ENCODE measurements at places on chromosomes 16 and 17.

DNA sequence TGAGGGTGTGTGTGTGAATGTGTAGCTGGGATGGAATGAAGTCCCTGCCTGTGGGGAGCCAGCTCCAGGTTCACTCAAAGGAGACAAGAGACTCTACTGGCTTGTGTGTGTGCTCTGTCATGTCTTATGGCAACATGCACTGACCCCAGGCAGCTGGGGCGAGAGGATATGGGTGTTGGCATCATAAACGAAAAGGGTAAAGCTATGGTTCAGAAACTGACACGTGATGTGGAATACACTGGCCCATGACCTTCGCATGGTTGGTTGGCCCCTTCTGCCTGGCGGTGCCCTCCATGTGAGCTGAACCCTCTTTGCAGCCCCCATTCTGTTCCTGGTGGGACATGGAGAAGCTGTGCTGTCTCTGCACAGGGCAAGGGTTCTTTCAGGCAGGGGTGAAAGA is 21.9 kb downstream of the ZNF750 start:
- no peak for DNase-seq

DNA sequence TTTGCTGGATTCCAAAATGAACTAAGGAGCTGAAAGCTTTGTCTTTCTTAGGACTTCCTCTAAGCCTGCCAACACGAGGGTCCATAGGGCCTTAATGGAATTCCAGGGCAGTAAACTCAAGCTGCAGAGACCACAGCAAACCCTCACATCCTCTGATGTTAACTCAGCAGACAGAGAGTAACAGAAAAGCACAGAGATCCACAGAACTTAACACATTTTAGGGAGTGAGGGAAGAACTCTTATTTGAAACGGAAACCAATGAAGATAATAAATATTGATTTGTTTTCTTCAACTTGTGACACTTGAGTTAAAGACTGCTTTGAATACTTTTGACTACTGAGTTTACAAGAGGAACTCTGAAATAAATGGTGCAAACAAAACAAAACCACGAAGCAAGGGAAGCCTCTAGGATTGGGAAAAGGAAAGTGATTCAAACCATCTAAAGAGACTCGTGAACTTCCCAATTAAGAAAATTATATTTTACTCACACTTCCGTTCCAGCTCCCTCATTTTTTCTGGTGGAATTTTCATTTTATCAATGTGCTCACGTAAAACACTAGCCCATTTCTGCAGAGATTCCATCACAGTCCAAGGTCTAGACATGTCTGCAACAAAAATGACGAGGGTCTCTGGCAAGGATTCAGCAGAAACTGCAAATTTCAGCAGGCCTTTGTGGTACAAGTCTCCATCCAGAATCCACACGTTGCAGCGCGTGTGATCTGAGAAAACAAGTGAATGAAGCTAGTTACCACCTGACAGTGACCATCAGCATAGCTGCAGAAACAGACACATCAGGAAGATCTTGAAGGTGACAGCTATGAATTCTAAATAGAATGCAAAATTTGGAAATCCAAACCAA is 9.2 kb downstream of the DYNC1LI2 start:
- DNase-seq: no peak

DNA sequence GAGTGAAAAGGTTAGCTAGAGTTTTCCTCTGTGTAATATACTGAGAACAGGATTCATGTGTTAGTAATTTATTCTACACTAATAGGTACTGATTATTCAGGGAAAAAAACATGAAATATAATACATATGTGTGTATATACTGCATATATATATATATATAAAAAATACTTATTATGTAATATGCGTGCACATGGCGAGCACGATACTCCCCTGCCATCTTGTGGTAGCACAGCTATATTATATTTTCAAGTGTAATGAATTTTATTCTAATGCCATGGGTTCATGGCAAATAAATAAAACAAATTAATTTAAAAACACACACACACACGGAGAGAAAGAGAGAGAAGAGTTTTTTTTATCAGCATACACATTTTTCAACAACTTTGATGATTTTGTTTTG is 460.6 kb downstream of the KCNJ2 start:
- DNase-seq: no peak

DNA sequence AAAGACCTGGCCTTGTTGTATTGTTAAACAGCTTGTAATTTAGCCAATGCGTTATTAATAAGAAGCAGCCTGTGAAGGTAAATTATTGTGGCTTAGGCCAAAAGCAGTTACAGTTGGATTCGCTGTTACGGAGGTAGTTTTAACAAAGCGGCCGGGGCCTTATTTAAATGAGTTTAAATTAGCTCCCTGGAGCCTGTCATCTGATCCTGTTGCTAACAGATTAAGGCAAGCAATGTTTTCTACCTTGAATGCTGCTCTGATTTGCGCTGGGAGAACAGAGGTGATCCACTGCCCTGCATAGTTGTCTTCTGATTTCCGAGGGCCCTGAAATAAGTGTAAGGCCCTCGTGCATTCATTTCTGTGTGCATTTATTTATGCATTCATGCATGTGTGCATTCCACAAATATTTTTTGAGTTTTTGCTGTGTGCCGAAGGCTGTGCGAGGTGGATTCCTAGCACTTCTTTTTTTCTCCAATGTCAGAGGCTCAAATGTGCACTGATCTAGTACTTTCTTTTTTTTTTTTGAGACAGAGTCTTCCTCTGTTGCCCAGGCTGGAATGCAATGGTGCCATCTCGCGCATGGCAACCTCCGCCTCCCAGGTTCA is 10.9 kb downstream of the SEC14L5 start:
- no peak for DNase-seq

DNA sequence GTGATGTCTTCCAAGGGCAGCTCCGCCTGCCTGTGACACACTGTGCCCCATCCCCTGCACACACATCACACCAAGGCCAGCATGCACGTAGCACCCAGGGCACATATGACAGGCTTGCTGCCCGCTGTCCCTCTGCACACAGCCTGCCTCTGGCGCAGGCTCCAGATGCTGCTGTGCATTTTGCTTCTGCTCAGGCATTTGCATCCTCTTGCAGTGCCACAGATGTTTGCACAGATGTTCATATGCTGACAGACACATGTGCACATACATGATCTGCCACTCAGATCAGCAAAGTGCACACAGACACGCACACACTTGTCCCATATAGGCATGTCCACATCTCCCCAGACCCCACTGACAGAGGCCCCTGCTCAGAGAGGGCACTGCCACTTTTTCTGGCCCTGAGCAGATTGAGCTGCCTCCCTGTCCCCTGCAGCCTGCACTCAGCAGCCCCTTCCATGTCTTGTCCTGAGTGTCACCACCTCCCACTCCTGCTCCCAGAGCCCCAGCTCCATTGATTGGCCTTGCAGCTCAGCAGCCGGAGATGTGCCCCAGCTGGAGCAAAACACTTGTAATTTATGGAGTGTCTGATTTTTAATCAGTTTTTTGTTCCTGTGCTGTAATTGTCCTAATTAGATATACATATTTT is 115.1 kb upstream of the RPL38 start:
- DNase-seq: no peak

DNA sequence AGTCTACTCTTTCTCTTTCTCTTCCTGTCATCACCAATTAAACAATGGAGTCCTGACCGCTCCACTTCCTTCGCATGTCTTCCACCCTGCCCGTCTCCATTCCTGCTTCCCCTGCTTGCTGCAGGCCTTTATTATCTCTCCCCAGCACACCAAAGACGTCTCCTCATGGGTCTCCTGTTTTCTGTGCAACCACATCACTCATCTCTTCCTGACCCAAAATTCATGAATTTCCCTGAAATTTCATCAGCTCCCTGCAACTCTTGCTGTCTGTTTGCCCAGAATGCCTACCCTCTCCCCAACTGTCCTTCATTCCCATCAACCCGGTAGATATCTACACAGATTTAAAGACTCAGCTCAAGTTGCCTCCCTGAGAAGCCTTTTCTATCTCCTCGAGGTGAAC is 76.7 kb upstream of the ALOX12 start:
- no peak for DNase-seq

GRCh38 chr17:68200689-68201417 is 47.0 kb upstream of the AMZ2 start:
- no peak for DNase-seq

GRCh38 chr17:29566473-29567303 is at the start of gene ABHD15:
TSS of gene ABHD15 (minus strand) at chr17:29567037. CDS start at chr17:29566966, 71 bp downstream.
- DNase-seq: no peak

GRCh38 chr17:34883106-34884000 is 77.9 kb downstream of the CCT6B start:
- DNase-seq: no peak

DNA sequence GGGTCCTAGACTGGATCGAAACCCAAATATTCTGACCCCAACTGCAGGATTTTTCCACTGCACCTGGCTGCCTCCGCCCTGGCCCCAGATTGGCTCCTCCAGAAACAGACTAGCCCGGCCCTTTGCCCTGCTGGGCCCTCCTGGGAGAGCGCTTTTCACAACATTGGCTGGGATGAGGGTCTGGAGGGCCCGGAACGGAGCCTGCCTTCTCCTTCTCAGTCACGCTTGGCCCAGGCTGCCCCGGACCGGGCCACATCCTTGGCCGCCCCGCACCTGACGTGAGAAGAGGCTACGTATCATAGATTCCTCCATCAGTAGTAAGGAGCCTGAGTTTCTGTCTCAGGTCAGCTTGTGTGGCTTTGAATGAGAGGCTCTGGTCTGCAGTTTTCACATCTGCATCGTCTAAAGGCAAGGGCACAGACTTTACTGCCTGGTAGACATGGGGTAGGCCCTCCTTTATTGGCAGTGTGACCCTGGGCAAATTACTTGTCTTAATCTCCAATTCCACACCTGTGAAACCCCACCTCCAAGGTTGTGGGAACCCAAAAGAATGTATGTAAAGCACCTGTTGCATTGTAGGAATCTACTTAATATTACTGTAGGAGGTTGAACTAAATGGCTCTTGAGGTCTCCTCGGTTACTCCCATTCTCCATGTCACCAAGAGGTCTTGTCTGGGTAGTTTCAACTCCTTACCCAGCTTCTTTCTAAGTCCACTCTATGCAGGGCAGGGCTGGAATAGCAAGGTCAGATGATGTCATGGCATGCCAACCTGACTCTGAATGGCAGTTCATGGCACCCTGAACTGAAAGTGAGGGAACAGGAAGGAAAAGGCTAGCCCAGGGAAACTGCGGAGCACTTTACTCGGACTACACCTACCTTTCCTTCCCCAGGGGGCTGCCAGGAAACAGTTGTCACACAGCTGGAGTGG is 661 bp downstream of the LRRC3C start:
- no peak for DNase-seq

DNA sequence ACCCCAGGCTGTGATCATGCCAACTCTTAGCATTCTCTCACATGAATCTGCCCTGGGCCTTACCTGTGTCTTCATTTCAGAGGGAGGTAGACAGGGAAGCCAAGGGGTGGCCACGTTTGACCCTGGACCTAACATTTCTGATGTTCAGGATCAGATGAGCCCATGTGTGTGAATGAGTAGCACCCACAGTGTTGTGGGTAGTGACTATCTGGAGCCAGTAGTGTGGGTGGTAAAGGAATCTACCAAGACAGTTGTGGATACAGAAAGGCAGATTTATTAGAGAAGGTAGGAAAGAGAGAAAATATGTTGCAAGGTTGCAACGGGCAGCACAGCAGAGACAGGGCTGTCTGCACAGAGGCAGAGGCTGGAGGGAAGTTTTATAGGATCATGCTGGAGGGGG is 60.5 kb downstream of the TK2 start:
- DNase-seq: no peak

GRCh38 chr17:36705283-36705795 is 104.0 kb downstream of the MRM1 start:
- DNase-seq: no peak

- no peak for DNase-seq
Observed at GRCh38 chr17:8062435-8062806, 23.6 kb downstream of the ALOX15B start.

- DNase-seq: no peak
Observed at GRCh38 chr17:48375356-48375755, 54.7 kb downstream of the SKAP1 start.

- DNase-seq: no peak
Observed at GRCh38 chr17:11925262-11926021, 71.8 kb downstream of the ZNF18 start.

- no peak for DNase-seq
Observed at GRCh38 chr17:27975146-27976011, 67.1 kb upstream of the NLK start.

GRCh38 chr16:11145173-11145818 is 110.7 kb downstream of the SOCS1 start:
- no peak for DNase-seq

DNA sequence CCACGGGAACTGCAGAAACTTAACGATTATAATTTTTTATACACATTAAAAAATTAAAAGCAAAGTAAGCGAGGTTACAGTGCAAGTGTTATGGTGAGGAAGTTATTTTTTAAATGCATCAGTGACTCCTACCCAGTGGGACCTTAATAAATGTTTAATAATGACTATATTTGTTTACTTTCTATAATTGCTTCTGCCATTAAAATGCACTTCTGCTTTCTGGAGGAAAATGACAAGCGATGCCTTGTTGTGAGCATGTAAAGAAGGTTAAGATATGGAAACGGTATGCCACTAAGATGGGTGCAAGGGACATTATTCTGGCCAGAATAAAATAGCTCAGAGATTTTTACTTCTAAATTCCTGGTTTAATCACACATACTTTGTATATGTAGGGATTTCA is 252.1 kb downstream of the CDH11 start:
- no peak for DNase-seq

GRCh38 chr16:24670623-24671454 is 58.6 kb upstream of the TNRC6A start:
- peak; percentile 20 for DNase-seq

- DNase-seq: no peak
Observed at GRCh38 chr17:63390090-63390489, 56.0 kb downstream of the CYB561 start.

DNA sequence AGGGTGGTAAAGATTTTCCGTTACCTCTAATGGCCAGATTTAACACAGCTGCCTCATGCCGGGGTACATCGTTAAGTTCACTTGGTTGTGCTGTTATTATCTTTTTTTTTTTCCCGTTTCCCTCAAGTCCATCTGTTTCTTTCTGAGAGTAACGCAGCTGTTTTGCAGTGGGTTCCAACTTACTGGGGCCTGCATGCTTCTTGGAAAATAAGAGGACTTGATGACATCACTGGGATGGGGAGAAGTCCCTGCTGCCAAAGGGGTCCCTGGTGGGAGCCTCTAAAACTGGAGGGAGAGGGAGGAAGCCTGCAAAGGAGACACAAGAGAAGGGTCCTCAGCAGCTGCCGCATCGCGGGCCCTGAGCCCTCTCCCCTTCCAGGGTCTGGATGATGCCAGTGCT is 77.8 kb upstream of the NOL11 start:
- DNase-seq: no peak

GRCh38 chr17:40209404-40210093 is 9.6 kb upstream of the WIPF2 start:
- peak; percentile 71 for DNase-seq
